Thymus (tissue), 14 donors: ENCODE measurements at places on chromosomes 16 and 17. TPM values are rescaled to one million over a fixed set of nuclear protein-coding genes. Genes with fewer than 3 reads are reported as not detected.

- peak overlapping the region; percentile 18 for H3K4me3 ChIP-seq
- peaks cover 3% of the 10 kb centered on the region for H3K36me3 ChIP-seq
- no peak for DNase-seq
- no peak overlapping the region for H3K27ac ChIP-seq
- peaks cover 65% of the 10 kb centered on the region for H3K27me3 ChIP-seq
Observed at GRCh38 chr16:1991135-1991551, 1.4 kb downstream of the SYNGR3 start.

GRCh38 chr17:30376621-30377452 lies 1.9 kb upstream of the CPD start:
- no peak for DNase-seq
- no peak overlapping the region for H3K4me3 ChIP-seq
- no peak overlapping the region for H3K27ac ChIP-seq
- peaks cover 14% of the 10 kb centered on the region for H3K4me1 ChIP-seq
- no peaks in the 10 kb centered on the region for H3K36me3 ChIP-seq

Gene WNT3
- total RNA-seq, result 0.42 TPM

Gene ZFHX3
- 0.90 TPM for total RNA-seq

Gene MT1G
- 0.90 TPM for total RNA-seq

GRCh38 chr17:534071-534691 lies 180.5 kb downstream of the VPS53 start:
- no peaks in the 10 kb centered on the region for H3K4me1 ChIP-seq
- no peak overlapping the region for H3K4me3 ChIP-seq
- no peaks in the 10 kb centered on the region for H3K27me3 ChIP-seq
- H3K36me3 ChIP-seq, result peaks cover 50% of the 10 kb centered on the region

DNA sequence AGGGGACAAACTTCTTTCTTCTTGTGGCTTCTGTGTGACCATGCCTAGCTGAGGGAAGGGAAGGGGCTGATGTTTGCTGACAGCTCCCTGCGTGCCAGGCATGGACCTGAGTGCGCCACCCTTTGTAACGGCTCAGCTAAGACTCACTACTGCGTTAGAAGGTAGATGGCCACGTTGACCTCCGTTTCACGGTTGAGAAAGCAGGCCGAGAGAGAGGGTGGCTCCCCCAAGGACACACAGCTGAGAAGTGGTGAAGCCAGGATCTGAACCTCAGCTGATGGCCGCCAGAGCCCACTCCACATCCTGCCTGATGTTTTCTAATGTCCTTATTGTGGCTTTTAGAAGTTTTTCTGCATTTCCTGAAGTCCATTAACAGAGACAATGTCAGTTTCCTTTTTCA lies 45.1 kb downstream of the RGS9 start:
- H3K27me3 ChIP-seq, result no peaks in the 10 kb centered on the region
- H3K4me3 ChIP-seq, result no peak overlapping the region
- H3K36me3 ChIP-seq, result no peaks in the 10 kb centered on the region
- H3K4me1 ChIP-seq, result peaks cover 6% of the 10 kb centered on the region
- peak overlapping the region; percentile 45 for H3K27ac ChIP-seq
- no peak for DNase-seq

DNA sequence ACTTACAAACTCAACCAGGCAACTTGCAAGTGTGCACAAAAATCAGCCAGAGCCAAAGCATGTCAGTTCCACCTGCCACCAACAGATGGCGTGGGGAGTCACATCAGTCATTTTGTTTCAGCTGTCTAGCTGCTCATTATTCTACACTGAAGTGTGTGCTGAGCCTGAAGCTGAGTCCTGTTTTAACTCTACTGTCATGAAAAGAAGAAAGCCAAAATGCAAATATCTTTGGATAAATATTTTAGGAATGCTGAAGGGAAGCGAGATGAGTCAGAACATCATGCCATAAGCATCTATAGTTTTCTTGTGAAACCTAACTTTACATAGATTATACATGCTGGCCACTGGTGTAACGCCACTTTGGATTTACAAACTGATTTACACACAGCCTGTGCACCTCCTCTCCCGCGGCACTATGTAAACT lies 172.6 kb downstream of the CDK5R1 start:
- no peaks in the 10 kb centered on the region for H3K4me1 ChIP-seq
- no peaks in the 10 kb centered on the region for H3K27me3 ChIP-seq
- peak; percentile 51 for DNase-seq
- no peak overlapping the region for H3K4me3 ChIP-seq
- H3K27ac ChIP-seq, result no peak overlapping the region

- peaks cover 11% of the 10 kb centered on the region for H3K4me1 ChIP-seq
- H3K27me3 ChIP-seq, result no peaks in the 10 kb centered on the region
- H3K4me3 ChIP-seq, result no peak overlapping the region
- H3K27ac ChIP-seq, result no peak overlapping the region
- DNase-seq, result no peak
- no peaks in the 10 kb centered on the region for H3K36me3 ChIP-seq
Observed at GRCh38 chr17:38969281-38969680, 2.1 kb upstream of the FBXO47 start.

GRCh38 chr17:3316836-3317235 lies 18.7 kb upstream of the OR3A1 start:
- DNase-seq, result no peak
- no peaks in the 10 kb centered on the region for H3K36me3 ChIP-seq
- H3K4me3 ChIP-seq, result no peak overlapping the region
- no peaks in the 10 kb centered on the region for H3K27me3 ChIP-seq
- no peaks in the 10 kb centered on the region for H3K4me1 ChIP-seq
- H3K27ac ChIP-seq, result no peak overlapping the region

Gene RHOT2
- total RNA-seq, result 39.3 TPM

Gene PARD6A
- 4.6 TPM for total RNA-seq

Gene TBC1D28
- not detected for total RNA-seq

DNA sequence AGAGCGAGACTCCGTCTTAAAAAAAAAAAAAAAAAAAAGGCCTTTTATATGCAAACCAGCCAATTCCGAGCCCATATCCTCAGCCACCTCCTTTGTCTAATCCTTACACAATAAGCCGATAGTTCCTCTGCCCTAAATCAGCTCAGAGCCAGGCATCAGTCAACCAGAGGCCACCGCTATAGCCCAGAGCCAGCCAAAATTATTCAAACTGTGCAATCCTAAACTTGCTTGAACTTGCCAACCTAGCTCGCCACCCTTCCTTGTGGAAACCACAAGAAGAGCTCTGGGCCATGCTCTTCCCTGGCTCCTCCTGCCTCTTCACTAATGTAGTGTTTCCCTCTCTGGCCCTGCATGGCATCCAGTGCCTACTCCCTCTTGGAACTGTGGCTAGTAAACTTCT lies 17.7 kb downstream of the ITGAL start:
- no peak overlapping the region for H3K4me3 ChIP-seq
- no peaks in the 10 kb centered on the region for H3K27me3 ChIP-seq
- H3K4me1 ChIP-seq, result no peaks in the 10 kb centered on the region
- no peak for DNase-seq

Gene TEFM
- total RNA-seq, result 18.7 TPM

- peak; percentile 10 for DNase-seq
- H3K27me3 ChIP-seq, result no peaks in the 10 kb centered on the region
- H3K4me3 ChIP-seq, result no peak overlapping the region
- no peak overlapping the region for H3K27ac ChIP-seq
- H3K36me3 ChIP-seq, result no peaks in the 10 kb centered on the region
Observed at GRCh38 chr17:66494023-66494803, 191.8 kb downstream of the PRKCA start.

Gene CES5A
- total RNA-seq, result 0.09 TPM

DNA sequence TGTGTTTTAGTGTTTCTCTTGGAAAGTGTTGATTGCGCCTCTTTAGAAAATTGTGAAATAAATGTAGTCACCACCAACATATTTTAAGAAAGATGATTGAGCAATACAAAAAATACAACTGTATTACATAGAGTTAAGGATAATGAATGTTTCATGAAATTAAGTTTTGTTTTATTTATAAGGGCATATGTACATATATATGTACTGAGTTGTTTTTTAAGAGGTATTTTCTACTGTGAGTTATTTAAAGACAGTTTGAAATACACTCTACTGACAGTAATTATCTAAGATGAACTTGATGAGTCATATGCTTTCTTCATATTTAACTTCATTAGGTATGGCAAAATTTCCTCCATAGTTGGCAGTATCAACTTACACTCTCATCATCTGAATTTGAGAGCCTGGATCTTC lies 411.7 kb downstream of the HS3ST3B1 start:
- no peak overlapping the region for H3K4me3 ChIP-seq
- H3K36me3 ChIP-seq, result no peaks in the 10 kb centered on the region
- DNase-seq, result no peak
- no peaks in the 10 kb centered on the region for H3K27me3 ChIP-seq

DNA sequence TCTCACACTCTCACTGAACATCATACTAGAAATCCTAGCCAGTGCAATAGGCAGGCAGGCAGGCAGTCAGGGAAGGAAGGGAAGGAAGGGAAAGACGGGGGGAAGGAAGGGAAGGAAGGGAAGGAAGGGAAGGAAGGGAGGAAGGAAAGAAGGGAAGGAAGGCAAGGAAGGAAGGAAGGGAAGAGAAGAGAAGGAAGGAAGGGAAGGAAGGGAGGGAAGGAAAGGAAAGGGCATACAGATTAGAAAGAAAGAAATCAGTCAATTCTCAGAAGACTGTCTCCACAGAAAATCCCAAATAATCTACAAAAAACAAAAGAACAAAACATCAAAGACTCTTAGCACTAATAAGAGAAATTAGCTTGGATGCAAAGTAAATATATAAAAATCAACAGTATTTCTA lies 93.9 kb downstream of the CPPED1 start:
- H3K4me3 ChIP-seq, result no peak overlapping the region
- no peaks in the 10 kb centered on the region for H3K27me3 ChIP-seq
- H3K4me1 ChIP-seq, result no peaks in the 10 kb centered on the region
- H3K36me3 ChIP-seq, result no peaks in the 10 kb centered on the region
- no peak for DNase-seq
- no peak overlapping the region for H3K27ac ChIP-seq

GRCh38 chr17:82212331-82213250 lies at the start of gene CCDC57:
CCDC57 (minus strand) TSS chr17:82212842; CDS start chr17:82201944, 10,898 bp downstream.
- H3K4me1 ChIP-seq, result peaks cover 27% of the 10 kb centered on the region
- peaks cover 14% of the 10 kb centered on the region for H3K27me3 ChIP-seq
- H3K36me3 ChIP-seq, result peaks cover 1% of the 10 kb centered on the region
- no peak for DNase-seq
- H3K27ac ChIP-seq, result peak within 1 kb of the TSS; percentile 25
- peak within 1 kb of the TSS; percentile 63 for H3K4me3 ChIP-seq

DNA sequence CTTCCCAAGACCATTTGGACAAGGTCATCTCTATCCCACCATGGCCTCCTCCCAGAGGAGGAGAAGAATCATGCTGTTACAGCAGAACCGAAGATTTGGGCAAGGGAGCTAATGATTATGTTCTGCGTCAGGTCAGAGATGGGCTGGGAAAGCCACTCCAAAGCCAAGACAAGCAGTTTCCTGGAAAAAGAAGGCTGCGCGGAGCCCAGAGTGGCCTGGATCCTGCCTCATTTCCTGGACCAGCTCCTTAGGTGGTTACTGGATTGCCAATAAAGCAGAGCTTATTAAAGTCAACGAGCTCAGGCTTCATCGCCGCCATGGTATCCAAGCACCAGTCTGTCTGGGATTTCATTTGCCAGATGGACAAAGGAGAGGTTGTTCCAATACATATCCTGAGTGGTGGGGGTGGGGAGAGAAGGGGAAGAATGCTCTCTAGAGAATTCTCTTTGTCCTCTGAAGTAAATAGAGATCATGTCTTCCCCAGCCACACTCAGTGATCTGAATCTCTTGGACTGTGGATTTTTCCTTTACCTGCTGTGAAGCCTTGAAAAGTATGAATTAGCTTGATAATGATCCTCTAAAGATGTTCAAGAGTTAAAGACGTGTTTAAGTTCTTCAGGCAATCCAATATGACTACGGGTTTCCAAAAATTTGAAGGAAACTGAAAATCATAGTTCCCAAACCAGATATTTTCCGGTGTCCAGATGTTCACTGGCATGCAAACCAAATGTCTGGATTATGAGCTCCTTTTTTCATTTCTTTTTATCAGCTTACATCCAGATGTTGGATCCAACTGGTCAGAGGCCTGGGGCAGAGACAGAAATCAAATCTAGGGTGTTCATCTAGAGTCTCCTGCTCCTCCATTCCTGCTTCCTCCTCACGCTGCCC lies 17.7 kb downstream of the PRAC1 start:
- H3K36me3 ChIP-seq, result no peaks in the 10 kb centered on the region
- H3K4me3 ChIP-seq, result no peak overlapping the region
- H3K27me3 ChIP-seq, result peaks cover 78% of the 10 kb centered on the region
- H3K27ac ChIP-seq, result no peak overlapping the region
- DNase-seq, result no peak

Gene GNG13
- total RNA-seq, result not detected

Gene FASN
- total RNA-seq, result 12.3 TPM

DNA sequence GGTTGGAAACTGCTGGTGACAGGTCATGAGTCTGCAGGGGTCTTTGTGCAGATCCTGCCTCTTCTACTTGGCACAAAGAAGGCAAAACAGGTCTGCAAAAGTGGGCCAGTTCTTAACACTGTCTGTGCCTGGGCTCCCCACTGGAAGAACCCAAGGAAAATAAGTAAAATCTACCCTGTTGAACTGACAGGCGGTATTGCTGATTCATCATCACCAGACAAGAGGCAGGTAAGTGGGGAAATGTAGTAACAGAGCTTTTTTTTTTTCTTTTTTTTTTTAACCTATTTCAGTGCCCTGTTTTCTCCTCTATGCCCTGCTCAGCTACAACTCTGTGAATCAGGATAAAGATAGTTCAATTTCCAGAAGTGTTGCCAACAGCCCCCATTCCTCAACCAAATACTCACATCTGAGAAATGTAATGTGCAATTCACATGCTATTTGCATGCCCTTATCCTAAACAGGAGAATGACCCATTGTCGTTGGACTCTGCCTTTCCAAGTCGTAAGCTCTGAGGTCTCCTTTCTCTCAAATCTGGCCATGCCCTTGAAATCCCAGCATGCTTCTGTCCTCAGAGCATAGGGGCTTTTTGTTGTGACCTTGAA lies 237.0 kb downstream of the SOX9 start:
- H3K4me1 ChIP-seq, result no peaks in the 10 kb centered on the region
- DNase-seq, result no peak

Gene SLC16A6
- total RNA-seq, result 2.0 TPM

Gene OSGIN1
- 0.42 TPM for total RNA-seq

DNA sequence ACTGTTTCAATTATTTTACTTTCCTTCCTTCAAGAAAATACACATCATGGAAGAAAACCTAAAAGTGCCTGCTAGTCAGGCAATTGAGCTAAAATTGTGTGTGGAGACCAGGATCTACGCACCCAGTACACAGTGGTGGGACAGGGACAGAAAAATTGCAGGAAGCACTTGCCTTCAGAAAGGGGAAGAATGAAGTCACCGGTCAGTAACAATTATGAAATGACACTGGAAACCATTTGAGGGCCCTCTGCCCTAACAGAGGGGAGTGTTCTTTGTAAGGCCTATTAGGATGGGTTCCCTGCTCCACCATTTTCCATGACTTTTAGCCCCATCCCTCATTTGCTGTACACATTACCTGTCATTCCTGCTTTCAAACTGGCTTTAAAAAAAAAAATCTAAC lies 4.5 kb upstream of the PHAF1 start:
- peaks cover 4% of the 10 kb centered on the region for H3K36me3 ChIP-seq
- DNase-seq, result no peak
- H3K4me1 ChIP-seq, result peaks cover 7% of the 10 kb centered on the region
- H3K27ac ChIP-seq, result no peak overlapping the region

DNA sequence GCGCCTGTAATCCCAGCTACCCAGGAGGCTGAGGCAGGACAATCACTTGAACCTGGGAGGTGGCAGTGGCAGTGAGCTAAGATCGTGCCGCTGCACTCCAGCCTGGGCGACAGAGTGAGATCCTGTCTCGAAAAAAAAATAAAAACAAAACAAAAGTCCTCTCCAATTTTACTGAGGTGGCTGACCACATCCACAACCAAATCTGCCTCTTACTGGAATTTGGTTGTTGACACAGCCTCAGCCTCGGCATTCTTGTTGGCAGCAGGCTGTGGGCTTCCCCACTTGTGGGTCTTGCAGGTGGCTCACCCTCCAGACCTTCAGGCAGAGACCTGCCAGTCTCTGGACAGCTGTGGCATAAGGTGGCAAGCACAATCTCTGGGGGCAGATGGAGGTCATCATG lies 15.6 kb downstream of the B4GALNT2 start:
- no peaks in the 10 kb centered on the region for H3K4me1 ChIP-seq
- no peak for DNase-seq
- no peaks in the 10 kb centered on the region for H3K36me3 ChIP-seq
